ENCODE measurements at places on chromosomes 5 and 9. TPM values are rescaled to one million over a fixed set of nuclear protein-coding genes. Genes with fewer than 3 reads are reported as not detected.

Gene TAF11L10
- total RNA-seq: not detected

Gene IL13
- not detected for total RNA-seq

Gene FREM1
- 21.0 TPM for total RNA-seq

Gene ANKRD18B
- total RNA-seq: not detected

Gene SLC6A18
- not detected for total RNA-seq

Gene PCDH12
- total RNA-seq: 3.3 TPM

Gene FAM153A
- 5.3 TPM for total RNA-seq

Gene SERF1A
- total RNA-seq: 15.7 TPM

Gene CENPK
- total RNA-seq: not detected

Gene ABO
- total RNA-seq: 0.36 TPM

Gene SPINK6
- total RNA-seq: 1.9 TPM

Gene CDKN2B-AS1
- 0.49 TPM for total RNA-seq

Gene LCN15
- not detected for total RNA-seq

Gene IRX1
- not detected for total RNA-seq

Gene GABRA1
- total RNA-seq: not detected

Gene LCN1
- total RNA-seq: not detected

Gene GRM6
- total RNA-seq: not detected

Gene CYLC2
- not detected for total RNA-seq

Gene INSL4
- total RNA-seq: not detected

Gene STK32A
- total RNA-seq: 9.1 TPM

Gene PRUNE2
- total RNA-seq: 520 TPM

Gene EIF4EBP3
- 6.5 TPM for total RNA-seq

Gene GALT
- 28.8 TPM for total RNA-seq

Gene C1QTNF2
- 1.9 TPM for total RNA-seq

Gene HNRNPH1
- 495 TPM for total RNA-seq

Gene BSPRY
- total RNA-seq: 0.28 TPM

Gene CTNND2
- total RNA-seq: 0.66 TPM

Gene UBAP2
- total RNA-seq: 31.6 TPM

Gene CDH6
- total RNA-seq: 6.9 TPM

Gene SPACA9
- 4.3 TPM for total RNA-seq

Gene LOX
- total RNA-seq: 8.4 TPM

Gene WDR31
- total RNA-seq: 3.2 TPM

Gene ZSWIM6
- total RNA-seq: 13.6 TPM

Gene PLAC8L1
- total RNA-seq: not detected

Gene LRRC70
- 3.2 TPM for total RNA-seq

Gene TMEM232
- 8.7 TPM for total RNA-seq

Gene CEL
- total RNA-seq: 1.1 TPM

Gene BTNL3
- not detected for total RNA-seq

Gene MYOZ3
- not detected for total RNA-seq

Gene SLC45A2
- total RNA-seq: 0.27 TPM

Gene ABLIM3
- 6.8 TPM for total RNA-seq

Gene NREP
- 41.3 TPM for total RNA-seq

Gene C5orf58
- total RNA-seq: not detected

Gene CEP120
- total RNA-seq: 23.5 TPM

Gene PRLR
- total RNA-seq: 0.71 TPM

Gene EQTN
- total RNA-seq: not detected

Gene GABRA6
- total RNA-seq: not detected

Gene TOR1A
- 51.2 TPM for total RNA-seq

Gene ISL1
- total RNA-seq: 1.1 TPM

Gene IDNK
- 5.7 TPM for total RNA-seq

Gene PCDHB5
- 3.1 TPM for total RNA-seq

Gene OTP
- not detected for total RNA-seq

Gene PIP5KL1
- 0.16 TPM for total RNA-seq

Gene PCDHGB3
- total RNA-seq: 6.1 TPM

Data from sigmoid colon (tissue), 7 donors.